ENCODE measurements at places on chromosomes 2 and 18. TPM values are rescaled to one million over a fixed set of nuclear protein-coding genes. Genes with fewer than 3 reads are reported as not detected.

GRCh38 chr2:157936406-157936805 is 60.3 kb upstream of the ACVR1 start:
- no peak for DNase-seq

DNA sequence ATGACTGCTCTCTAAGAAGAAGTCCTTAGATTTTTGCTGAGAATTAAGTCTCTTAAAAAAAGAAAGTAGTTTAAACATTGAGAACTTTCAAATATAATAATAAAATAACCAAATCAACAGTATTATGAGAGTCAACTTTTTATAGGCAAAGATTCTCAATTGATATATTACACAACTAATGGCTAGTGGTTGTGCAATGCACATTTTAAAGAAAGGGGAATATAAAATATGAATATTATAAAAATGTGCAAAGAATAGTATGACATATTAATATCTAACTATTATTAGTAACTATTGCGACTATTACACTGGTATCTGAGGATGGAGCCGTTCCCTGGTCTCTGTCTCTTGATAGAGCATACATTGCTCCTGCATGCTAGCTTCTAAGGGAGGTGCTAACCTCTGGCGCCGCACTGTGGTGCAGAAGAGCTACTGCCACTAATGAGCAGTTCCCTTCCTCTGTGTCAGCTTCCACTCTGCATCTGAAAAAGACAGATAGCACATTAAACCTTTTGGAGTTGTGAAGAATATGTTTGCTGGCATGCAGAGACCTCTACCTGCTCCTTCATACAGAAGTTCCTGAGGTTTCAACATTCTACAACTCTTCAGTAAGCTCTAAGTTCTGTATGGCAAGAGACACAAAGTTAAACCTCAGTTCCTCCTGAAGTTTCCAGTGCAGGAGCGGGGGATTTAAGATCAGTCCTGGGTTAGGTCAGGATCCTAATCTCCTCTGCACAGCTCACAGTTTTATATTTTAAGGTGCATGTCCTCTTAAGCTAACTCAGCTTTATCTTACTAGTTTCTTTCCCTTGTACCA is 3.5 kb upstream of the SLC9A2 start:
- DNase-seq, result no peak

DNA sequence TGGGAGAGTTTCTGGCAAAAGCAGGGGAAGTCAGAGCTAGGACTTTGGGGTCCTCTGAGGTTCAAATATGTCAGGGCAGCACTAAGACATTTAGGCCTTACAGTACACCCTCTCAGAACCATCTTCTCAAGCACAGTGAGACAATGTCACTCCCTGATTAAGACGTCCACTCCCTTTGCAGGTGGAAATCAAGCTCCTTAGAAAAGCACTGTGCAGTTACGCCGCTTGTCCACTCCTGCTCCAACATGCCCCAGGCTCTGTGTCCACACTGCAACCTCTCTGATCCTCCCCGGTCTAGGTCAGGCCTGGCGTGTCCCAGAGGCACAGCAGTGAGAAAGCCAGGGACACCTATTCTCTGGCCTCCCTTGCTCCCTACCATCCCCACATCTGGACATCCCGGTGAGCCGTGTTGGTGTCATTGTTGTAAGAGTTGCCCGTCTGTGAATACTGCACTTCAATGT is 528.6 kb upstream of the ID2 start:
- DNase-seq, result no peak

- DNase-seq, result no peak
These were observed 278.0 kb downstream of the METTL4 start for GRCh38 chr18:2293109-2293839.

The SP9 gene
- total RNA-seq, result not detected

The SLC4A5 gene
- 2.1 TPM for total RNA-seq

DNA sequence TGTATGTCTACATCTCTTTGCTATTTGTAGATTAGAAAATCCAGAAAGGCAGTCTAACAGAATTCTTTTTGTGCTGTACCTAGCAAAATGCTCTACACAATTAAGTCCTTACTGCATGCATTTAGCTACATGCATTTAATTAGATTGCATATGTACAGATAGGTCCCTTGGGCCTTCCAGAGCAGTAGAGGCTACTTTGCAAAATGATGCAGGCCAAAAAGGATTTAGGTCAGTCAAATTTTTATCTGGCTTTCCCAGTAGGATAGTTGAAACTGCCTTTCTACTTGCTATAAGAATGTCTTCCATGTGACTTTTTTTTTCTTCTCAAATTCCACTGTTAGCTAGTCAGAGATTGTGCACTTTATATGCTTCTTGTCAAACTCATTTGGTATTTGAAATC is 19.3 kb downstream of the GALNT13 start:
- no peak for DNase-seq
